ENCODE measurements at places on chromosomes 13 and 19. TPM values are rescaled to one million over a fixed set of nuclear protein-coding genes. Genes with fewer than 3 reads are reported as not detected.

The CGB3 gene
- not detected for total RNA-seq

The DNM2 gene
- 60.5 TPM for total RNA-seq

The NMRK2 gene
- not detected for total RNA-seq

The PSG11 gene
- total RNA-seq, result not detected

The PRR22 gene
- total RNA-seq, result 0.13 TPM

The ADPRHL1 gene
- total RNA-seq, result 1.9 TPM

The HSD17B14 gene
- total RNA-seq, result 4.6 TPM

The LCP1 gene
- total RNA-seq, result 0.56 TPM

The CDX2 gene
- not detected for total RNA-seq

The LONP1 gene
- total RNA-seq, result 89.7 TPM

The FGF21 gene
- total RNA-seq, result not detected

The RPS16 gene
- total RNA-seq, result 2,629 TPM

The SIGLEC12 gene
- not detected for total RNA-seq

The CGB5 gene
- 12.3 TPM for total RNA-seq

The ACER1 gene
- not detected for total RNA-seq

The PSG3 gene
- total RNA-seq, result not detected

The SCN1B gene
- total RNA-seq, result 5.9 TPM

The CACNG7 gene
- total RNA-seq, result 4.7 TPM

The ACP7 gene
- 0.26 TPM for total RNA-seq

Measured in epithelial cell of alveolus of lung (primary cell).